HFF-Myc (cell line): ENCODE measurements at places on chromosomes 11 and 22.

DNA sequence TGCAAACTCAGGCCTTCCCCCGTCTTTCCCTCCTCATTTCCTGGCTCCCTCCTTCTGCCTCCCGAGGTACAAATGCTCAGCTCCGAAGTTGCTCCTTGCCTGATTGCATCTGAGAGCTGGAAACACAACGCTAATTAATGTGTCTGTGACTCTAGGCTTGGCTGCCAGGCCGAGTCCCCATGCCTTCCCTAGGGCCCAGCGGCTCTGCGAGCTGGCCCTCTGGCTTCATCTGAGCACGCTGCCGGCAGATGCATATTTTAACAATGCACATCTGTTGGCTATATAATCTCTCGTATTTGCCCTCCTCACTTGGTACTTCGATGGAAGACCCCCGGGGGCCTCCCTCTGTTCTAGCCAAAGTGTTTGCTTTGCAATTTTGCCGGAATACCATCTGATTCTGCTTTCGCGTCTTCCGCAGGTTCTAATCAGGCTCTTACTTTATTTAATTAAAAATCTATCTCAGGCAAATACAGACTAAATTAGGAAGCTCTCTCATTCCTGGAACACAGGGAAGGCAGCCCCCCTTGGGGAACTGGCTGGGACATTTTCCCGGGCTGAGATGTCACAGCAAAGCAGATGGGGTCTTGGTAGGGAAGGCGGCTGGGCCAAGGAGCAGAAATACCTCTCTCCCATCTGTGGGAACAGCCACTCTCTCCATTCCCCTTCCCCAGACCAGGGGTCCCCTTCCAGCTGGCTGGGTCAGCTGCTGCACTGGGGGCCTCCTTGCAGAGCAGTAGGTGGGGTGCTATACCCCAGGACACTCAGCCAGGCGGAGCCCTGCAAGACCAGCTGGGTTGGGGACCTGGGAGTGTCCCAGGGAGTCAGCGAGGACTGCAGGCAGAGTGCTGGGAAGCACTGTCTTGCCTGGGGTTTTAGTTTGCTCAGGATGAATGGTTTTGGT is 162.8 kb downstream of the ST3GAL4 start:
- DNase-seq, result no peak

- DNase-seq, result no peak
These were observed 47.2 kb upstream of the ADA2 start for GRCh38 chr22:17266251-17266971.

- DNase-seq, result no peak
These were observed 3.9 kb downstream of the SCGB2A2 start for GRCh38 chr11:62273789-62274275.

DNA sequence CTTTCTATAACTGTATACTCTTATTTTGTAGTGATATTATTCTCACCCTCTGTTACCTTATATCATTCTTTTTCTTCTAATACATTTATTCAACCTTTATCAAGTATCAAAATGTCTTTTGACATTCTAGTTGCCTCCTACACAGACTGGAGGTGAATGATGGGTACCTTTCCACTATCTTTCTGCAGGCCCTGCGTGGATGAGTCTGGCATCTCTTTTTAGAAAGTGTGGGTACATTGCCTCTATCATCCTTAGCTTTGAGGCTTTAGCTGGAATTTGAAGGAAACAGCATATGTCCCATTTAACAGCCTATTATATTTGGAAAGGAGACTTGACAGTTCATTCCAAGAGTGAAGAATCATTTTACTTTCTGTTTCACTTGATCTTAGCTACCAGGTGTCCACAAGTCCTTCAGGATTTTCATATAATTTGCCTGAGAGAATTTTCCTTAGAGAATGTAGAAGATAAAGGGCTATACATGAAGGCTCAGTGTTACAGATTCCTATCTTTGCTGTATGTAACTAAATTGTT is 192.0 kb downstream of the CWF19L2 start:
- DNase-seq, result no peak

- no peak for DNase-seq
These were observed 43.6 kb downstream of the GALNT18 start for GRCh38 chr11:11577932-11578911.

- no peak for DNase-seq
These were observed 7.0 kb downstream of the THRSP start for GRCh38 chr11:78070621-78071020.

DNA sequence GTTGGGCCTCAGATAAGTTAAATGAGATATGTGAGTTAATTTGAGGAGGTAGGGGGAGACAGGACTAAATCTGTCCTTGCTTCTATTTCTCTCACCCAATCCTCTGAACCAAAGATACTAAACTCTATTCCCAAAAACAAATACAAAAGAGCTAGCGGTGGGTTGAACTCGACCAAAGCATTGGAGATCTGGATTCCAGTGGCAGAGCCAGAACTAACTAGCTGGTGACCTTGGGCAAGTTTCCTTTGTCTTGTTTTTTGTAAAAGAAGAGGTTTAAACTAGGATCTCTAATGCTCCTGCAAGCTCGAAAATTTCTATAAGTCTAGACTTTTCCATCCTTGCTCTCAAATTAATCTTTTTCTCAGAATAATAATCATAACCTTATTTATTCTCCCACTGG is 1.5 kb downstream of the ME3 start:
- DNase-seq, result no peak

GRCh38 chr11:35791088-35791958 is 128.7 kb downstream of the TRIM44 start:
- DNase-seq, result no peak

GRCh38 chr11:65919573-65920371 is 546 bp downstream of the DRAP1 start:
- DNase-seq, result no peak

DNA sequence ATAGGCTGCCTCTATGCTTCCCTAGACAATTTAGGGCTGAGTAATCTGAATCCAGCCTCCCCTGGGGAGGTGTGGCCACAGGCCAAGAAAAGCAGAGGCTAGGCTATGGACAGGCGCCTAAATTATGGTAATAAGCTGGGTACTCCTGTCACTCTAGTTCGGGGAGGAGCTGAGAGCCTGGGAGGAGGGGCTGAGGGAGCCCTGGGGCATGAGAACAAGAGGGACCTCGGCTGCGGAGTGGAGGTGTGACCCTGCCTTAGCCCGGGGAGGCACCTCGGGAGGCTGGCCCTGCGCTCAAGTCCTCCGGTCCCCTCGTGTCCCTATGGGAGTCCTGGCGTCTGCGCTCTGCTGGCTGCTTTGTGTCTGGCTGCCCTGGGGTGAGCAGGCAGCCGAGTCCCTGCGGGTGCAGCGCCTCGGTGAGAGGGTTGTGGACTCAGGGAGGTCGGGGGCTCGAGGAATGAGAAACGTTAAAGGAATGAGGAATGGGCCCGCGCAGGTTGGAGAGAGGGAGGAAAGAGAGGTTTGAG is at the start of gene OTOG:
TSS of gene OTOG (plus strand) at position 209 of the 527 bp plus-strand sequence. CDS start at position 323, 114 bp downstream.
- DNase-seq, result no peak

GRCh38 chr22:23128269-23129108 is 13.3 kb downstream of the RSPH14 start:
- peak; percentile 40 for DNase-seq

GRCh38 chr22:30406400-30406799 is 9.6 kb downstream of the SEC14L2 start:
- no peak for DNase-seq

DNA sequence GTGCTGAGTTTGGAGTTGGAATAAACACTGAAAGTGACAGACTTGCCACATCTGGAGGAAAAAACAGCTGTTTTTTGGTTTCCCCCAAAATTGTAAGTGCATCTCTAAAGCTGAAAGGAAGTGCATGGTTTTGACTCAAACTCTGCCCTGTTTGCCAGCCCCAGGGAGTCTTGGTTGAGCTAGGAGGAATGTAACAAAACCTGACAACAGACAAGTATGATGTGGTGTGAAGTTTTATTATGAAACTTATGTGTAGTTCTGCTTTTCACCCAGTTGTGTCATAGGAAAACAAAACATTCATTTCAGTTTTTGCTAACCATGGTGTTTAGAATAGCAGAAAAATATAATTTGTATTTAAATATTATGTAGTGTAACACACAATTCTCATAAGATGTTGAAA is 31.7 kb upstream of the PDE3B start:
- DNase-seq, result no peak

DNA sequence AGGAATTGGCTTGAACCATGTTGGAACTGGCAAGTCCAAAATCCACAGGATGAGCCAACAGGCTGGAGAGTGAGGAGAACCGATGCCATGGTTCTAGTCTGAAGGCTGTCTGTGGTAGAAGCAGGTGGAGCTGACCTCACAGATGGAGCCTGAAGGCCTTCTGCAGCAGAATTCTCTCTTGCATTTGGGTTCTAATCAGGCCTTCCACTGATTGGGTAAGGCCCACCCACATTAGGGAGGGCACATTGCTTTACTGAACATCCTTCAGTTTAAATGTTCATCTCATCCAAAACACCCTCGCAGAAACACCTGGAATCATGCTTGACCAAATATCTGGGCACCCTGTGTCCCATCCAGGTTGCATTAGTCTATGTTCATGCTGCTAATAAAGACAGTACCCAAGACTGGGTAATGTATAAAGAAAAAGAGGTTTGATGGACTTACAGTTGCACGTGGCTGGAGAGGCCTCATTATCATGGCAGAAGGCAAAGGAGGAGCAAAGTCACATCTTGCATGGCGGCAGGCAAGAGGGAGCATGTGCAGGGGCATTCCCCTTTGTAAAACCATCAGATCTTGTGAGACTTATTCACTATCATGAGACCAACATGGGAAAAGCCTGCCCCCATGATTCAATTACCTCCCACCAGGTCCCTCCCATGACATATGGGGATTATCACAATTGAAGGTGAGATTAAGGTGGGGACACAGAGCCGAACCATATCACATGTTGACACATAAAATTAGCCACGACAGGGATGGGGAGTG is 15.9 kb downstream of the SMIM38 start:
- no peak for DNase-seq

GRCh38 chr22:26857169-26857568 is 199.8 kb downstream of the MIAT start:
- no peak for DNase-seq

- no peak for DNase-seq
These were observed 20.2 kb downstream of the CELF1 start for GRCh38 chr11:47532597-47533213.

DNA sequence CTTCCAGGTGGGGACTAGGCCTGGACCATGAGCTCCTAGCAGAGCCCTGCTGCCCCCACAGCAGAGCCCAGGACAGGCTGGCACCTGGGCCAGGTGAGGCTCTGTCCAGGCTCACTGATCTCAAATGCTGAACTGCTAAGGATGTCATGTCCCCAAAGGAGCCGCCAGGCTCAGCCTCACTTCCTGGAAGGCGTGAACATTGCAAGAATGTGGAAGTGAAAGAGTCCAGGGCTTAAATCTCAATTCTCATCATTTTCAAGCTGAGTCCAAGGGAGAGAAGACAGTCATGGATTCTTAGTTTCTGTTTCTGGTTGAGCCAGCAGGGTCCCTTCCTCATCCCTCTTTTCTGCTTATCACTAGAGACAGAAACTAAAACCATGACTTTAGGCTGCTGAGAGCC is 5.0 kb downstream of the ASCL2 start:
- DNase-seq, result no peak

GRCh38 chr22:30265823-30266444 is 717 bp downstream of the OSM start:
- DNase-seq, result no peak

DNA sequence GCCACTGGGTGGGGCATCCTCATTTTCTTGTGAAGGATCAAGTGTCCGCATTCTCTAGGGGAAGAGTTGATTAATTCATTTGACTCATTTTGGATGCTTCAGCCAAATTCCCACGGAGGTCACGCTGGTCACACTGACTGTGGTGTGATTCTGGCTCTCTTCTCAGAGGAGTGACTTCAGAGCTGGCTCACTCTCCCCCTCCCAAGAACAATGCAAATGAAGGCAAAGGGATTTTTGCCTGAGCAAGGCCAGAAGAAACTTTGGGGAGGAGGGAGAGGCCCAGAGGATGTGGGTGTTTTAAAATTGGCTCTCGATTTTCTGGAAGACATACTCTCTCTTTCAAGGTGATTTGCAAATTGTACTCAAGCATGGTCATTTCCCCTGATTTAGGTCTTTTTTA is 51.1 kb upstream of the LMO2 start:
- peak; percentile 21 for DNase-seq

DNA sequence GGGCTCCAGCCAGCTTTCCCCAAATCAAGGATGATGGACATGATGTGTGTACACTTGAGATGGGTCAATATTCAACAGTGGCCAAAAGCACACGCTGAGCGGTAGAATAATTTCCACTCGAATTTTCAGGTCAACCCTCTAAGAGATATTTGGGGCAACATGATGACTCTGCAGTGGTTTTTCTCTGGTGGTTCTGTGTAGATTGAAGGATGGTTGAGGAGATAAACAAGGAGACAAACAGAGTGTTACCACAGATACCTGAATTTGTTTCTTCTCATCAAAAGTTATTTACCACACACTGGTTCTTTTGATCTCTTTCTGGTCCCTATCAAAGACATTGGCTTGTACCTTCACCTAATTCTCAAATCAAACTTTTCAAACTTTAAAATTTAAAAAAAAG is 242.0 kb downstream of the ETS1 start:
- DNase-seq, result no peak
